ENCODE measurements at places on chromosomes 4 and X. TPM values are rescaled to one million over a fixed set of nuclear protein-coding genes. Genes with fewer than 3 reads are reported as not detected.

GRCh38 chrX:41827886-41828285 lies 95.5 kb downstream of the CASK start:
- DNase-seq: no peak

- DNase-seq: no peak
Observed at GRCh38 chrX:45006002-45006800, 133.2 kb downstream of the KDM6A start.

DNA sequence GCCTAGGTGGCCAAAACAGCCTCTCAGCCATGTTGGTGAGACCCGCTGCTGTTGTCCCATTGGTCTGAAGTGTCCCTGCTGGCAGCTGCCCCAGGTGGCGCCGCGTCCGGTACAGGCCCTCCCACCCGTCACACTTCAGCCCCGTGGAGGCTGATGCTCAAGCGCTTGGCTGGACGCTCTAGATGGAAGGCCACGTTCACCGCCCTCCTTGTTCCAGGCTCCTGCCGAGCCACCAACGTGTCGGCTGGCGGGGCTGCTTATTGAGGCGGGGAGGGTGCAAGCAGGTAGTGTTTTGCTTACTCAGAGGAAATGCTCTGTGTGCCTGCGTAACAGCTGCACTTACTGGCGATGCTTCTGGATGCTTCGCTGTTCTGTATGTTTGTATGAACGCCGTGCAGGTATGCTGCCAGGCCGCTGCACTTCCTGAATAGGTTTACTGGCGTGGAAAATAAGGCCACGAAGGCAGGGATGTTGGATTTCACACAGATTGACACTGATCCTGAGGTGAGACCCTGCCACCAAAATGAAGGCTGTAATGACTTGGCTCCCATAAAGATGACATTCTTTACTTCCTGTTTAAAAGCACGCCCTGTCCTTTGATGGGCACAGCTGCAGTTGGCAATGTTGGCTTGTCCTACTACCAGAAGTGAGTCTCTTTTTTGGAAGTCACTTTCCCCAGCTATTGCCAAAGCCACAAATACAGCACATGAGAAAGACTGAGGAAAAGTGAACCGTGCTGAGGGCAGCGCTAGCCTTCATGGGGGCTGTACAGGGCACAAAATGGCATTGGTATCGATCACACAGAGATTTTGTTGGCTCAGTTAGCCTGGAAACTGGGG lies 21.0 kb upstream of the CLCN4 start:
- DNase-seq: no peak

DNA sequence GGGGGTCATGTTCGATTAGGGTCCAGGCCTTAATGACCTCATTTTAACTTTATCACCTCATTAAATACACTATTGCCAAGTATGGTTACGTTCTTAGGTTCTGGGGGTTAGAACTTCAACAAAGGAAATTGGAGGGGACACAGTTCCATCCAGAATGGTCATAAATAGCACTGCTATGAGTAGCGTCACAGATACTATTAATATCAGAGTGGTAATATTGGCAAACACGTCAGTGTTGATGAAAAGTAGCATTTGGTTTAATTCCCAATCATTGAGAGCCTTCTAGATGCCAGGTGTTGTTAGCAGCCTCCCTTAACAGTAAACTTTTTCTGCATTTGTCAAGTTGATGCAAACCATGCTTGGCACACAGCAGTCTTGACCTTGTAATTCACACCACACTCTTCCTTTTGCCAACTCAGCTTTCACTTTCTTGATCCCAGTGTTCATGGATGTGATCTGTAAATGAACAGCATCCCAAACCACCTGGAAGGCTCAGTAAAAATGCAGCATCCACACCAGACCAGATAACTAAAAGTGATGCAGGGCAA lies 912.5 kb upstream of the TENM3 start:
- no peak for DNase-seq

The FHIP1A gene
- 2.4 TPM for total RNA-seq

Measured in glutamatergic neuron (in vitro differentiated cells).